ENCODE measurements at places on chromosomes 5 and 9.

DNA sequence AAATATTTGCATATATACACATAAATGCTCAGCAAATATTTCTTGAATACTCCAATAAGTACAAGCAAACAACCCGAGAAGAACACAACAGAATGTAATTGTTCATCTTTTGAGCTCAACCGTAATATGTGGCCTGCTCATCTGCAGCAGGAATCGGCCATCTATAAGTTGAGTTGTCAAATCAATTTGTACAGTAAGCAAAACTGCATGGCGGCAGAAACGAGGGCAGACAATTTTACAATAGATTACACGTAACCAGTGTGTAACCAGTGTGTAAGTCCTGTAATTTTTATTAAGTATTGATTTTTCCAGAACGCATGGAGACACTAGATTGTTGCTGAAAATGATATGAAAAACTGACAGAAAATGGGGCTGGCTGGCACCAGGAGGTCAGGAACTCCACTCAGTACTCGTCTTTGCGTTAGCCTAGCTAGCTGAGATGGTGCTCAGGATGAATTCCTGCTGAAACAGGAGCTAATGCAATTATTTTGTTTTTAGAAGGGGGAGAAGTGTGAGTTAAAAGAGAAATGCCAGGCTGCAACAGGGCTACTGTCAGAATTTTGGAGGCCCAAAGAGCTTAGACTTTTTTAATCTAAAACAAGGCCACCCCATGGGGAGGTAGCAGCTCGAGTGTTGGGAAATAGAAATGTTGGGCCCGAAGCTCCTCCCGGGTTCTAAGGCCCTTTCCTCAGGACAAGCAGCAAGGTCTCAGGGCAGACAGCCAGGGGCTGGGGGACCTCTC lies 682 bp downstream of the DHX29 start:
- no peak for DNase-seq

DNA sequence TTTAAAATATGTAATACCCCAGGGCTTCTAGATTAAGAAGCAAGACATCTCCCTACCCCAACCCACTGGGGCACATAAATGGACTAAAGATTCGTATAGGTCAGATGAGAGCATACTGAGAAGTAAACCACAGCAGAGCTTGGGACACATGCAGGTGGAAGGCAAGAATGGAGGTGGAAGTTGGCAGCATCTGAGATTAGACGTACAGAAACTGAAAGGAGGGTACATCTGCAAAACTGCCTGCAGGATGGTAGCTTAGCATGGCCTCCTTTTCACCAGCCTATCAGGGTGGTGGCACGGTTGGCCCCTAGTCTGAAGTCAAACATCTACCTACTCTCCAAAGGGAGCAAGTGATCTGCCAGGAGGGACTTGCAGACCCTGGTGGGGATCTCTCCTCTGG lies 181.8 kb downstream of the TSSK1B start:
- DNase-seq, result no peak

DNA sequence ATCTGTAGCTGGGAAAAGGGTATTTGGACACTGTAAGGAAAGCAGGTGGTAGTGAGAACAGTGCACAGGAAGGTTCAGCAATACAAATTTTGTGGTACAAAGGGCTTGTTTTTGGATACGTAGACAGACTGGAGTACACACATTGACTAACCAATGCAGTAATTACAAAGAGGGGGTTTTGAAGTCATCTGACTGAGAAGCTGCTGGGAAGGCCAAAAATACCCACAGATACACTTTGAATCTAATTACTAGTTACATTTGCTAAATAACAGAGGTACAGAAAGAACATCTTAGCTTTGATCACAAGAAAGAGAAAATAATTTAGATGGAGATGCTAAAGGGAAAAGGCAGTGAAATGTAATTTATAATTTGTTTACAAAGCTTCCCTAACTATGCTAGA lies 45.9 kb downstream of the PKD2L2 start:
- DNase-seq, result no peak

GRCh38 chr5:10384483-10384882 lies 31.0 kb downstream of the MARCHF6 start:
- no peak for DNase-seq

DNA sequence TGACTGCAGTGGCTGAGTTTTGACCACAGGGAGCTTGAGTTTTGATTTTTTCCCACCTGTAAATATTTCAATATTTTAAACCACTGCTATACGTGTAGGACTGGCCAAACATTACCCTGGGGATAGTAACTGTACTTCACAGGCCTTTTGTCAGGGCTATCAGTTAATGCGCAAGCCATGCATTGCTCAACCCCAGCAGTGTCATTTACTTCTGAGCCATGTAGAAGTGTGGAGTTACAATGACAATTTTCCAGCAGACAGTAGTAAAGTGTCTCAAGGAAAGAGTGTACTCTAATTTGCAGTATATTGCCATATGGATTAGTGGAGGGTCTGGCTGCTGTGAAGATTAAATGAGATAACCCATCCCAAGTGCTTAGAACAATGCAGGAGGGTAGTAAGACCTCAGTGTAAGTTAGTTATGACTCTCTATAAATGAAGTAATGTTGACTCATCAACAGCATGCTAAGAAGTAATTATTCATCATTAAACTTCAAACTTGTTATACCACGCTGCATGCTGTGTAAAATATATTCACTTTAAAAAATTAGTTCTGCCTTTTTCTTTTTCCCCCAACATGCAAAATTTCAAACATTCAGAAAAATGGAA lies 489.2 kb downstream of the KDM4C start:
- no peak for DNase-seq

GRCh38 chr5:80686757-80687156 lies 32.0 kb upstream of the DHFR start:
- no peak for DNase-seq

- no peak for DNase-seq
Observed at GRCh38 chr9:101132801-101133200, 104.3 kb downstream of the PLPPR1 start.

DNA sequence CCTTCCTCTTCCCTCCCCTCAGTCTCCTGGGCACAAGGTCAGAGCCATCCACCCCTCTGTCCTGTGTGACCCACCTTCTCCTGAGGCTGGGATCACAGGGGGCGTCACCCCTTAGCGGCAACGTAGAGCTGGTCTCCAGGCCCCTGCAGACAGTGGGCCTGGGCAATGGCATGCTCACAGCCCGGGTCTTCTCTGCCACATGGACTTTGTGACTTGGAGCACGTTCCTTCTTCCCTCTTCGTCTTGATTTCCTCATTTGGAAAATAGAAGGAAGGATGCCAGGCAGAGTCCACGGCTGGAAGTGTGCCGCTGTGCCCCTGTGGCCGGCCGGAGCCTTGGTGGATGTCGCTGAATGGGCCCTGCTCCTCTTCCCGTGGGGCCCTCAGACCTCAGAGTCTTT lies 10.0 kb downstream of the RXRA start:
- no peak for DNase-seq

DNA sequence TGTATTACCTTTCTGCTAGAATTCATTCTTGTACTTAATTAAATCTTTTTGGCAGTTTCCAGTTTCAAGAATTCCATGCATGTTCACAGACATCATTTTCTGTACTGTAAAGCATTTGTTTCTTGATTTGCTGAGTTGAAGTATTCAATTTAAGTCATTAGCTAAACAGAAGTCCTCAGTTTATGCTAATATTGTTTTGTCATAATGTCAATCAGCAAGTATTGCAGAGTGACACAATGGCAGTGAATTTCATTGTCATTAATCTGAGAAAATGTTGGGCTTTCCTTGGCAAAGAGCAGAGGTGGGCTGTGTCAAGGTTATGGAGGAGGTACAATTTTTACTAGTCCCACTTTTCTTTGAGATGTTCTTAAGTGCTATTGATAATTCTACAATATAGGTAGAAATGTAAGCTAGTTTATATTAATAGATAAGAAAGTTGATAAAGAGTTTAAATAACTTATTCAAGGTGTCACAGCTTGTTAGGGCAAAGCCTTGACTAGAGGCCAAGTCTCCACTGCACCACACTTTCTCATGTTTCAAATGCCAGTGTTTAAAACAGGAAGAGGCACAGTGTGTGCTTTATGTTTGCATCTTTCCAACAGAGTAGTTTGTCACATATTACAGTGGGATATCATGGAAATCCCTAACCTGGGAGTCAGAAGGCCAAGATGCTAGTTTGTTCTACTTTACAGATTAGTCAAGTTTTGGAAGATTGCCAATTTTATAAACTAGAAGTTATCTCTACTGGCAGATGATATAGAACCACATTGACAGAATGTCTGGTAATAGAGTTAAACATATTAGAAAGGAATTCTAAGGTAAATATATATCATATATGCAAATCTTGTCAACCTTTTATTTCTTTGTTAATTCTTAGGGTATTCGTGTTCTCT lies 56.3 kb downstream of the SLF1 start:
- no peak for DNase-seq

GRCh38 chr9:23682891-23683431 lies 143.1 kb downstream of the ELAVL2 start:
- no peak for DNase-seq

All from T-helper 9 cell (primary cell).